Adipose tissue (tissue), 3 donors: ENCODE measurements at places on chromosomes 11 and 22. TPM values are rescaled to one million over a fixed set of nuclear protein-coding genes. Genes with fewer than 3 reads are reported as not detected.

The TUBA8 gene
- 8.5 TPM for polyA plus RNA-seq

The HBE1 gene
- 0.10 TPM for polyA plus RNA-seq

The PTDSS2 gene
- 18.1 TPM for polyA plus RNA-seq

The MS4A3 gene
- not detected for polyA plus RNA-seq

The PSMD13 gene
- polyA plus RNA-seq: 98.5 TPM

The AIFM3 gene
- 0.79 TPM for polyA plus RNA-seq

The OR52E8 gene
- not detected for polyA plus RNA-seq

The KRTAP5-8 gene
- not detected for polyA plus RNA-seq

The NUDT8 gene
- 37.1 TPM for polyA plus RNA-seq

The PRRG4 gene
- polyA plus RNA-seq: 0.54 TPM

The GP1BB gene
- 0.63 TPM for polyA plus RNA-seq

The WT1 gene
- polyA plus RNA-seq: 14.5 TPM
